Mammary microvascular endothelial cell (primary cell): ENCODE measurements at places on chromosomes 7 and 10. TPM values are rescaled to one million over a fixed set of nuclear protein-coding genes. Genes with fewer than 3 reads are reported as not detected.

GPR22 gene
- total RNA-seq = not detected in 2 replicates

FGL2 gene
- 0.25 TPM in 1 of 2 replicates, not detected in the other for total RNA-seq

CALML5 gene
- total RNA-seq = not detected in 2 replicates

CLEC2L gene
- total RNA-seq = not detected in 2 replicates

ZP3 gene
- total RNA-seq = 0.59 and 0.60 TPM in 2 replicates

CADPS2 gene
- 32.0 and 35.9 TPM in 2 replicates for total RNA-seq

MYO1G gene
- under 0.01 and 0.25 TPM in 2 replicates for total RNA-seq

COBL gene
- not detected in 2 replicates for total RNA-seq

GRID1 gene
- total RNA-seq = 0.07 TPM in 1 of 2 replicates, not detected in the other

GNAT3 gene
- total RNA-seq = not detected in 2 replicates

KLF14 gene
- total RNA-seq = not detected in 2 replicates

SLC18A3 gene
- not detected in 2 replicates for total RNA-seq

MYH16 gene
- 0.64 and 0.67 TPM in 2 replicates for total RNA-seq

SLIT1 gene
- not detected in 2 replicates for total RNA-seq

NUTM2D gene
- 1.9 and 4.1 TPM in 2 replicates for total RNA-seq

SYT15B gene
- 0.80 TPM in 1 of 2 replicates, not detected in the other for total RNA-seq

STAM gene
- total RNA-seq = 17.7 and 21.5 TPM in 2 replicates

ACTL6B gene
- total RNA-seq = not detected in 2 replicates

R3HCC1L gene
- 6.3 and 6.7 TPM in 2 replicates for total RNA-seq

ACSL5 gene
- total RNA-seq = 64.3 and 64.8 TPM in 2 replicates

TMEM225B gene
- 0.15 TPM in 1 of 2 replicates, not detected in the other for total RNA-seq

TEX36 gene
- total RNA-seq = not detected in 2 replicates

MMD2 gene
- not detected in 2 replicates for total RNA-seq

CRPPA gene
- total RNA-seq = 1.4 TPM in 2 replicates

ADAM12 gene
- 0.07 and 0.20 TPM in 2 replicates for total RNA-seq

GNAI1 gene
- 50.6 and 51.6 TPM in 2 replicates for total RNA-seq

SPDYE1 gene
- total RNA-seq = not detected in 2 replicates

HABP2 gene
- total RNA-seq = not detected in 2 replicates

ADAM22 gene
- total RNA-seq = 0.20 and 0.67 TPM in 2 replicates

IFIT5 gene
- total RNA-seq = 17.1 and 19.8 TPM in 2 replicates

SSC4D gene
- total RNA-seq = 0.73 and 0.79 TPM in 2 replicates

COL26A1 gene
- not detected in 2 replicates for total RNA-seq

SNCG gene
- 77.7 and 80.4 TPM in 2 replicates for total RNA-seq

TMEM176A gene
- total RNA-seq = not detected in 2 replicates

ODAD2 gene
- 1.7 and 4.5 TPM in 2 replicates for total RNA-seq

ZNF92 gene
- 7.3 TPM in 2 replicates for total RNA-seq
